ENCODE measurements at places on chromosomes 12 and 14. TPM values are rescaled to one million over a fixed set of nuclear protein-coding genes. Genes with fewer than 3 reads are reported as not detected.

The PTPRB gene
- polyA plus RNA-seq: 14.3 TPM

DNA sequence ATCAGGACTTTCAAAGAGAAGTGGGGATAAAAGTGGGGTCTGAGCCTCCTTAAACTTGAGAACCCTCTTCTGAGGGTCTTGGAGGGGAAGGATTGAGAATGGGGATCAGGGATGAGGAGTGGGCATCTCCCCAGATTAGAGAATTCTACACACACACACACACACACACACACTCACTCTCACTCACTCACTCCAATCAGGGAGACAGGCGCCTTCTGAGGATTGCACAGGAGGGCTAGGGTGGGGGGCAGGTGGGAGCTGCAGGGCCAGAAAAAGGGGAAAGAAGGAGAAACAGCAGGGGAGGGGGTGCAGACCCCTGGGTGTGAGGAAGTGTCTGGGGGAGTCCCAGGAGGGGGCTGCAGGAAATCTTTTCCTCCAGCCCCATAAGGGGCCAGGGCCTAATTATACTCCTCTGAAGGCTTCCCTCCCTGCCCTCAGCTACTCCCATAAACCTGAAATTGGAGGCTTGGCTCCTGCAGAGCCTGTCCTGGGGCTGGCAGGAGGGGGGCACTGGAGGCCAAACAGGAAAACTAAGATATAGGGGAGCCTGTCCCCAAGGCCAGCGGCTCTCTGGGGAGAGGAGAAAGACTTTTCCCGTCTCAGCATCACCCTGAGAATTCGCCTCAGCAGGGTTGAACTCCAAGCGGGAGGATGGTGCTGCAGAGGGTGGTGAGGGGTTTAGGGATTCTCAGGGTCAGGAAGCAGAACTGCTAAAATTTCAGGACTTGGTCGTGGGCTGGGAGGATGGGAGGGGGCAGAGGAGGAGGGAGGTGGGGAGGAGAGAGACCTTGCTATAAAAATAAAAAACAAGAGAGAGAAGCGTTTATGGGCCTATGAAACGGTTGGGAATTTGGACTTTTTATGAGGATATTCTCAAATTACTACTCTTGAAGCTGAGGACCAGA, 1.6 kb downstream of the HOXC9 start:
- no peak for DNase-seq

DNA sequence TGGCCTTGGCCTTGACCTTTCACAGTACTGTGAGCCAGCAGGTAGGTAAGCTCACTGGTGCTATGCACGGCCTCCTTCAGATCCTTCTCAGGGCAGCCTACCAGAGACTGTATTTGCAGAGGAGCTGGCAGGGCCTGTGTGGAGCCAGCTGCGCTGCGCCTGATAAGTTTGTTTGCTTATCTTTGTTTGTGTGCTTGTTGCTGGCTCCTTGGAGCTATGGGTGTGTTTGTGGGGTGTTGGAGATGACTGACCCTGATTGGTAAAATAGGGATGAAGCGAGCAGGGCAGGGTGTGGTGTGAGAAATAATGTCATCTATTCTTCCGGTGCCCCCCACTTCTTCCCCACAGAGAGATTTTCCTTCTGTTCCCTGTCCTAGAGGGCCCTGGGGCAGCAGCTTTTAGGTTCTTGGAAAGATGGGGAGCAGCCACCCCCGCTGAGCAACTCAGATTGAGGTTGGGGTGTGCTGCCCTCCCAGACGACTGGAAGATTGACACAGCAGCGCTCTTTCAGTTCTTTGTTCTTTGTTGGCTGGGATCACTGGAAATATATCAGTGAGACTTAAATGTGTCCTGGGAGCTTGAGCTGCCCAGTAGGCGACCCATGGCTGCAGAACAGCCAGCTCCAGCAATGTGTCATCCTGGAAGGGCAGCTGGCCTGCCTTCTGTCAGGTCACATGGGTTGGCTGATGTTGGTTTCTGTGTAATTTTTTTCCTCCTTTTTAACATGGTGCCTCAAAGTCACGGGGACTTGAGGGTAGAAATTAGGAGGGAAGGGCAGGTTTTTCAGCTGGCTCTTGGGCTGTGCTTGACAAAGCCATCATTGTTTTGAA, 19.6 kb downstream of the MLXIP start:
- DNase-seq: no peak

GRCh38 chr12:79033788-79034187, 169.2 kb downstream of the SYT1 start:
- no peak for DNase-seq

The ENDOU gene
- 0.25 TPM for polyA plus RNA-seq

GRCh38 chr12:27982951-27983350, 10.4 kb upstream of the PTHLH start:
- no peak for DNase-seq

The PRB2 gene
- not detected for polyA plus RNA-seq

GRCh38 chr14:60599727-60600126, 49.5 kb downstream of the SIX1 start:
- no peak for DNase-seq

DNA sequence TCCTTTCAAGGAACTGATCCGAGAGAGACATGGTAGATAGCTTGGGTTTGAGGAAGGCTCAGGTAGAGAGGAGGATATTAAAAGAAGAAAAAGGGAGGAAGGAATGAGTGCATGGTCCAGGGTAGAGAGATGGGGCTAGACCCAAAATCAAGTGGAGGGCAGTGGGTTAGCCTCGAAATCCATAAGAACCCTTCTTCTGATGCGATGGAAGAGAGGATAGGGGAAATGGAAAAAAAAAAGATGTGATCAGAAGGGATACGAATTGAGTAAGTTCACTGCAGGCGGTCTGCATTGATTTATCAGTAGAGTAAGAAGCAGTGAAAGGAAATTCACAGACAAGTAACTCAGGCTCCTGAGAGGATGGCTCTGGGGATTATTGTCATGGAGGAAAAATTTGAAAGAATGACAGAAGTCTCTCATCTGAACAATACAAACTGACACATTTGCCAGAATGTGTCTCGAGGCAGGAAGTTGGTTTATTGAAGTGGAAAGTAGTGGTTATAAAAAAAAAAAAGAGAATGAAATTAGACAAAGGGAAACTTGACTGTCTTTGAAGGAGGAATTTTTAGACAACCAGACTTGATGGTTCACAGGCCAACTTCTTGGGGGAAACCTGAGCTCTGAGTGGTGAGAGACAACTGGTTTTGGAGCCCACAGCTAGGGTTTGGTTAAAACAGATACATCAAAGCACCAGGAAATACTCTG, 10.2 kb downstream of the PPFIBP1 start:
- DNase-seq: no peak

The REP15 gene
- 1.2 TPM for polyA plus RNA-seq

Measured in muscle of back (tissue), 13 donors.